ENCODE measurements at places on chromosomes 12 and 14.

DNA sequence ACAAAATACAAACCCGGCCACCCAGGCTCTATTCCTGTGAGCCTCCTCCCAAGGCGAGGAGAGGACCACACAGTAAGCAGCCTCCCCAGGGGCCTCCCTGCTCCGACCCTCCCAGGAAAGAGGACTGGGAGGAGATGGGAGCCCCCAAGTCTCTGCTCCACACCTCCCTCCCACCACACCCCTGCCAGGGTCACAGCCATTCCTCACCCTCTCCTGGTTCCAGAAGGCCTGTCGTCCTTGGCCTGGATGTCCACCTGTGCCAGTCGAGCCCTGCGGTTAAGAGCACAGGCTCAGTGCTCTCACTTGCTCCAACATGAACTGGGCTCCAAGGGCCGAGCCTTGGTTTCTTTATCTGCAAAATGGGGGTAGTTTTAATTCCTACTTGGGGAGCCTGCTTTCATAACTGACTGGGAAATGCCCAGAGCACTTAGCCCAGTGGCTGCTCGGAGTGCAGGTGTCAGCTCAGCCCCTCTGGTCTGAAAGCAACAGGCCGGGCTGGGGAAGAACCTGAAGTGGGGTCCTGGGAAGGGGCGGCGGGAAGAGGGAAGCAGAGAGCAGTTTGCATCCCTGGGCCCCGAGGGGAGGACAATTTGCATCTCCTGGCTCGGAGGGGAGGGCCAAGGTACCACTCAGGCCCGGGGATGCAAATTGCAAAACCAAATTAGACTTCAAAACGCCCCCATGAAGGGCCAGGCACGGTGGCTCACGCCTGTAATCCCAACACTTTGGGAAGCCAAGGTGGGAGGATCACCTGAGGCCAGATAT lies 23.6 kb downstream of the TCHP start:
- DNase-seq, result no peak

DNA sequence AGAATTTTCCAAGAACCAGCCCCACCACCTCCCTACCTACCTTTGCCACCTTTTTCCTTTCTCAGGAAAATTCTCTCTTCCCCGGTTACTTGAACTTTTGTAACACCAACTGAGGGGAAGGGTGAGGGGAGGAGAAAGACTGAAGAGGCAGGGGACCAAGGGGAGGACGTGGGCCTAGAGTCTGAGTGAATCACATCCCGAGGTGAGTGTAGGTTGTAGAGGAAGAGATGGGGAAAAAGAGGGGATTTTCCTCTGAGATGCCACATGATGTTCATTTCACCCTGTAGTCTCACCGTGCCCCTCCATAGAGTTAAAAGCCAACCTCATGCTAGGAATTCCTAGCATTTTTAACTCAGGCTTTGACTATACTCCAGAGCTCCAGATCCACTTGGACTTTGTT lies 311.8 kb downstream of the RPAP3 start:
- DNase-seq, result no peak

- no peak for DNase-seq
Measured at GRCh38 chr12:14845350-14845750, 2.0 kb upstream of the ART4 start.

- no peak for DNase-seq
Measured at GRCh38 chr12:64273527-64274403, 51.7 kb upstream of the KICS2 start.

- no peak for DNase-seq
Measured at GRCh38 chr14:96804895-96805294, 7.7 kb downstream of the VRK1 start.

DNA sequence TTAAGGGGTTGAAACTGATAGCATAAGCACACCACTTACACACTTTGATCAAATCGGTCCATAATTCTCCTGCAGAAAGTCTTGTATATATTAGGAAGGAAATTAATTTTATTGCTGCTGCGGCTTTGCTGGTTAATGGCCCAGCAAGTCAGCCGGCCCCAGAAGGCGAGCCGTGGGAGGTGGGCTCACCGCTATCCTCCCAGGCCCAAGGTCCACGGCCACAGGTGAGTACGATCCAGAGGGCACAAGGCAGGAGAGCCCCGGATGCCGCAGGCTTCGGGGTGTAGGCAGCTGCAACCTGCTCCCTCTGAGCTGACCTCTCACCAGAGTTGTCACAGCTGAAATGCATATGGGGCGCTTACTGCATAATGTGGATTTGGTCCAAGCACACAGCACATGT lies 165.7 kb downstream of the TBX5 start:
- no peak for DNase-seq

DNA sequence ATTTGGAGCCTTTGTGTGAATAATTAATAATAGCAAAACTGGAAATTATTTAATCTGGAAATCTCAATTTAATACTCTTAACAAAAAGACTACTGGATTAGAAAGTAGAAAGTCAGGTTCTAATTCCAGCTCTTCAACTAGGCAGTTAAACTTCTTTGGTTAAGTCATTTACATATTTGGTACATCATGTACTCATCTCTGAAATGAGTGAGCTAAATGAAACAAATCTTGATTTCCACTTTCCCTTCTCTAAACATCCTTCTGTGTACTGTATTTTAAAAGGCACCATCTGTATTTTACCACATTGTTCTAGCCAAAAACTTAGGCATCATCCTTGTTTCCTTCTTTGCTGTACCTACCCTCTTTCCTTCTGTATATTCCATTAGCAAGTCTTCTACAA lies 26.9 kb downstream of the CRADD start:
- DNase-seq, result no peak

DNA sequence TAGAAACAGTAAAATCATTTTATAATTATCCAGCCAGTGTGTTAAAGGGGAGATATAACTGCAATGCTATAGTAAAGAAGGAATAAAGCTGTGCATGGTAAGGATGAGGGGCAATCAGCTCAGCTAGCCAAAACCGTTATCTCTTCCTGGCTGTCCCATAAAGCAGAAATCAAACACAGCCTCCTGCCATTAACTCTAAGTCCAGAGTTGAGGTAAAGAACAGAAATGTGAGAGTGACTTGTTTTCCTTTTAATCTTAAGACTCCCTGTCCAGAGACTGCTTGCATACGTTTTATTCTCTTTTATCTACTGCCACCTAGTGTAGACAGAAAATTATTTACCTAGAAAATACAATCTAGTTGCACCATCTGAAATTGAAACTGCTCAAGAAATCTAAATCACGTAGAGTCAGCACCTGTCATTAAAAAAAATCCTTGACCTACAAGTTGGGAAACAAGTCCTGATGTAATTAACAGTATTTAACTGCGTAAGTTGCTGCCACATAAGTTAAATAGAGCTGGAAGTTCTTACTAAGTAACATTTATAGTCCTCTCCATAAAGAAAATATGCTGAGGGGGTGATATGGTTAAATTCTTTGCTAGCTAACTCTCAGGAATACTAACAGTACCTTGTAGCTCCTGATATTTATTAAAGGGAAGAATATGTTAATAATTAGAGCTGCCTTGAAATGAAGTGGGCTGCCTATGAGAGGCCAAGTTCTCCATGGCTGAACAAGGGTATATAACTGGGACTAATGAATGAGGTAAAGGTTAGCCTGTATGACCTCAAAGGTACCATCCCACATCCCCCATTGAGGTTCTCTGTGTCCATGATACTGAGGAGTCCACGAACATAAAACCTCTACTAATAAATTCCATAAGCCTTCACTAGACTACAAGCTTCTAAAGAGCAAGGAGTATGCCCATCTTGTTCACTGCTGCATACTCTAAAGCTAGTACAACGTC lies 62.7 kb downstream of the GALNT4 start:
- DNase-seq, result no peak

GRCh38 chr14:34874386-34875030 lies 652 bp downstream of the BAZ1A start:
- DNase-seq, result peak; percentile 40

- DNase-seq, result no peak
Measured at GRCh38 chr12:19644571-19644970, 205.3 kb downstream of the AEBP2 start.

DNA sequence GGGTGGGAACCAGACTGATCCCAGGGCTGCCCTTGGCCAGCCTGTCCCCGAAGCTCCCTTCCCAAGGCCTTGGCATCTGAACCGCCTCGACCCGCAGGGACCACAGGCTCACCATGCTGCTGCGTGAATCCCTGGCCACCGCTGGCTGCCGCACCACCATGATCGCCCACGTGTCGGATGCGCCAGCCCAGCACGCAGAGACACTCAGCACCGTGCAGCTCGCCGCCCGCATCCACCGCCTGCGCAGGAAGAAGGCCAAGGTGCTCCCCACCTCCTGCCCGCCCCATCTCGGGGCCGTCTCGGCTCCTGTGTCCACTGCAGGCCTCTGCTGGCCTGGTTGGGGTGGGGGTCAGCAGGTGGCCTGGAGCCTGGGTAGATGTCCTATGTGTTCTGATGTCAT lies 35.7 kb downstream of the KIF26A start:
- DNase-seq, result no peak

DNA sequence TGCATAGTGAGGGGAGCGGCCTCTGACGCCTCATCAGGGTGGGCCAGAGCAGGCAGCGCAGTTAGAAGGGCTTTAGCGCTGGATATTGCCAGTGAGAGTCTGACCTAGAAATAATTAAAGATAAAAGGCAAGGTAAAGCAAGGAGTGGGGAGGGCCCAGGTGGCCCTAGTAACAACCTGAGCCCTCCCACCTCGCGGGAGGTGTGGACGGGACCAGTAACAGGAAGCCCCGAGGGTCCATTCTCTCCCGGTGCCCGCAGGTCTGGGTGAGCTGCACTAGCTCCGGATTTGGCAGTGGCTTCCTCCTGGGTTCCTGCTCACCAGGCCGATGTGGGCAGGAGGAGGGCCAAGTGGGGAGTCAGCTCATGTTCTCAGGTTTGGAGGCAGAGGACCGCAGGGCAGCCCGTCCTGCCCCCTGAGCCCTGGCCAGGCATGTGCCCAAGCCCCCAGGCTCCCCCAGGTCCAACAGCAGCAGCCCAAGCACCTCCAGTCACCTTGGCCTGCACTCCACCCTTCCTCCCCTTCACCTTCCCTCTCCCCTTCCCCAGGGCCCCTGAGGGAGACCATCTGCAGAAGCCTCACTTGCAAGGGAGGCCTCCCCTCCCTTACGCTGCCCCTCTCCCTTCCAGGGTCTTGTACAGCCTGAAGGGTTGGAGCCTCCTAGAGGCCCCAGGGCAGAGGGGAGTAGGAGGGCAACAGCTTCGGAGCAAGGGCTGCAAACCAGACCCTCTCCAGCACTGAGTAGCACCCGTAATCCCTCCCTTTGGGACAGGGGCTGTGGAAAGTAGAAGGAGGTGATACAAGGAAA lies 144.3 kb upstream of the FKBP4 start:
- DNase-seq, result no peak

DNA sequence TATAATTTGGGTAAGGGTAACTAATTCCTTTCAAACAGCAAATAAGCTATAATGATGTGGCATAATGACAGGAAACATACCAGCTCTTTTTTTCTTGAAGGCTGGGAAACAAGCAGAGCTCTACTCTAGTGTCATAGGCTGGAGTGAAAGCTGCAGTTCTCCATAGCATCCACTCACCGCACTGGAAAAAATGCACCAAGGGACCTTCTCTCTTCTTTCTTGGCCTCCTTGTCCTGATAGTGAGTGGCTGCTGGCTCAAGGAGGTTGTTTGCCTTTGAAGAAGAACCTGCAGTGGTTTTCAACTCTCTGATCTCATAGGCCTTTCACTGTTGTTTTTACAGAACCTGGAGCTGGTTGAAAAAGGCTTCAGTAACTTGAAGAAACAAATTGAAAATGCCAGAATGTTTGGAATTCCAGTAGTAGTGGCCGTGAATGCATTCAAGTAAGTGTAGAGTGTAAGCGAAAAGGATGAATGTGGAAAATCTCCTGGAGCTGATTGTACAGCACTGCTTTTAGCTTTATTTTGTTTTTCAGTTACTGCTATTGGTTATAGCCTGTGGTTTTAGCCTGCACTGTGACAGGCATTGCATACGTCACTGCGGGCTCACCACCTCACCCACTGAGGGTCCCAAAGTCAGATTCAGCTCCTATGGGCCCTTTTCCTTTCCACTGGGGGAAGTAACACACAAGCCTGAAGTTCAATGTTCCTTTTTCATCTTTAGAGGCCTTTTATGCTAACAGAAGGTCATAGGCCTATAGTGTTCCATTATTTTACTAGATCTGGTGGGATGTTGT lies 17.2 kb upstream of the AKAP5 start:
- no peak for DNase-seq

GRCh38 chr12:1277905-1278304 lies 286.9 kb downstream of the ERC1 start:
- no peak for DNase-seq

DNA sequence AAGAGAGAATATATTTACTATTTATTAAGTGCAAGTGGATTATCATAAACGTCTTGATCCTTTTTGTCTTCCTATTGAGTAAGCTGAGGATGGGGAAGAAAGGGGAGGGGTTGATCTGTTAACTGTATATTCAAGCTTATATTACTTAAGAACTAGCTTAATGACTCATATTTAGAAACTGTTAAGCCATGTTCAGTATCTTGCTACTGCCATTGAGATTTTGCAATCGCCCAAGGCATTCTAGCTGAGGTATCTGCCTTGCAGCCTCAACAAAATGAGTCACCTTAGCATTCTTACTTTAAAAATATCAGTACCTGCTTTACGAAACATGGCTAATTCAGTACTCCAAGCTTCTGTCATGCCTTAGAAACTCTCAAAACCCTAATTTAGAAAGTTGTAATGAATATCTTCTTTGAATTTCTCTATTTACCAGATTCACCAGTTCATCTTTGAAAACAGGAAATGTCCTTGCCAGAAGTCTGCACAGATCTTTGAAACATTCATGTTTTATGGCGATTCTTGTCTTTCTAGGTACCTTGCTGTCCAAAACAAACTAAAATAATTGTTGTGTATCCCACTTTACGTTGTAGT lies 76.1 kb downstream of the ALG10B start:
- DNase-seq, result no peak

DNA sequence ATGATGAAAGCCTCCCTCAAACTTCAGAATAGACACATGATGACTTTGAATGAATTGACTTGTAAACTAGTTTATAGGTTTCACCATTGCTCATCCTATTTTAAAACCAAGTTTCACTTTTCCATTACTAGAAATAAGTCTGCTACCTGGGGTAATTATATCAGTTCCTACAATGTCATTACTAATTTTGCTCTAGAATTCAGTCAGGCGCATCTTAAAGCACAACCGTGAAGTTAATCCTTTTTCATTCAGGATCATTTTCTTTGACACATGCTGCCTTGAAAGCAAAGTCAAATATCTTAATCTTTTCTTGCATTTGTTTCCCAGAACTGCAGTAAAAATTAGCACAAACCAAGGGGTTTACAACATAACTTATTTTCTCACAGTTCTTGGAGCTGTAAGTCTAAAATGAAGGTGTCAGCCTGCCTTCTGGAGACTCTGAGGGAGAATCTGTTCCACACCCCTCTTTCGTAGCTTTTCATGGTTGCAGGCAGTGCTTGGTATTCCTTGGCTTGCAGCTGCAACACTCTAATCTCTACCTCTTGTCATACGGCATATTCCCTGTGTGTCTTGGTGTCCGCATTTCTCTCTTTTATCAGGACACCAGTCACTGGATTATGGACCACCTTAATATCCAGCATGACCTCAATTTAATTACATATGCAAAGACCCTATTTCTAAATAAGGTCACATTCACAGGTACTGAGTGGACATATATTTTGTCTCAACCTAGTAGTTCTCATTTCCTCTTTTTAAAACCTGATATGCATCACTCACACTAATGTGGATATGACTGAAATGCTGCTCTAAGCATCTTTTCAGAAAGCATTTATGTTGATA lies 114.3 kb upstream of the PDZRN4 start:
- DNase-seq, result no peak

GRCh38 chr12:97151481-97151880 lies 244.4 kb downstream of the NEDD1 start:
- DNase-seq, result no peak

- no peak for DNase-seq
Measured at GRCh38 chr12:109725321-109726105, 11.9 kb downstream of the FAM222A start.

- no peak for DNase-seq
Measured at GRCh38 chr12:88310666-88311065, 168.6 kb downstream of the TMTC3 start.

- DNase-seq, result no peak
Measured at GRCh38 chr12:123111498-123112165, 39.3 kb downstream of the PITPNM2 start.
